ENCODE measurements at places on chromosomes 5 and 9.
A peak's percentile ranks its signal among the peaks of the same experiment; 100 is the strongest.

DNA sequence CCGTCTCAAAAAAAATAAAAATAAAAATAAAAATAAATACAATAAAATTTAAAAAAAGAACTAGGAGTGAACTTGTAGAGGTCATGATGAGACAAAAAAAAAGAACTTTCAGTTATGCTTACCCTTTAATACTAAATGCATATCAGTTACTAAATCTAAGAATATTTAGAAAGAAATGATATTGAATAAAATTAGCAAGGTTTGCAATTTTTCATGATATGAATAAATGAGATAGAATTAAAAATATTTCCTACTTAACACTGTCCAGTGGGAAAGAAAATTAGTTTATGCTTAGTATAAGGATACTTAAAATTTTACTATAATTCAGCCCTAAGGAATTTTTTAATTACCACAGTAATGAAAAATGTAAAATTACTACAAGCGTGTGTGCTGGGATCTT, 132.4 kb downstream of the TLE1 start:
- H3K4me1 ChIP-seq: peaks cover 19% of the 10 kb centered on the region
- DNase-seq: no peak
- H3K27ac ChIP-seq: no peak overlapping the region

DNA sequence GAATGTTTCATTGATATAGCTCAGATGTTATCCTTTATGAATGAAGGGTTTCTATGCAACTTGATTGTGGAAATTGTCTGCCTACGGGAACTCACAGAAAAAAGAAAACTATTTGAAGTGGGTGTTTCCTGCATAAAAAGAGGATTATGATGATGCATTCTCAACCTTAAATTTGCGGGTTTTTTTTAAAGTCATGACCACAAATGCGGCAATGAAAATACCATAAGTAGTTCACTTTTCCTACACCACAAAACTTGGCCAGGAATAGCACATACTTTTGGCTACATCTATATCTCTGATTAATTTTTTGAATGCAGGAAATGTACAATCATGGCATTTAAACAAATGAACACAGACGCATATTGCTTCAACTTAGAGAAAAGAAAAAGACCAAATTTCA, 754.7 kb downstream of the DTWD2 start:
- H3K4me1 ChIP-seq: no peaks in the 10 kb centered on the region
- H3K27ac ChIP-seq: no peak overlapping the region
- H3K36me3 ChIP-seq: no peaks in the 10 kb centered on the region

- no peak for DNase-seq
- no peak overlapping the region for H3K27ac ChIP-seq
- peaks cover 8% of the 10 kb centered on the region for H3K36me3 ChIP-seq
- H3K27me3 ChIP-seq: no peaks in the 10 kb centered on the region
- H3K4me3 ChIP-seq: no peak overlapping the region
Observed at GRCh38 chr5:82313016-82313415, 34.9 kb upstream of the RPS23 start.

- no peak overlapping the region for H3K4me3 ChIP-seq
- no peak for DNase-seq
- H3K36me3 ChIP-seq: peaks cover 5% of the 10 kb centered on the region
Observed at GRCh38 chr9:136079916-136080246, 15.2 kb downstream of the NACC2 start.

- no peaks in the 10 kb centered on the region for H3K36me3 ChIP-seq
- H3K27me3 ChIP-seq: no peaks in the 10 kb centered on the region
- H3K4me3 ChIP-seq: no peak overlapping the region
- no peak for DNase-seq
- no peak overlapping the region for H3K27ac ChIP-seq
Observed at GRCh38 chr9:109624896-109625295, 126.8 kb upstream of the PTPN3 start.

DNA sequence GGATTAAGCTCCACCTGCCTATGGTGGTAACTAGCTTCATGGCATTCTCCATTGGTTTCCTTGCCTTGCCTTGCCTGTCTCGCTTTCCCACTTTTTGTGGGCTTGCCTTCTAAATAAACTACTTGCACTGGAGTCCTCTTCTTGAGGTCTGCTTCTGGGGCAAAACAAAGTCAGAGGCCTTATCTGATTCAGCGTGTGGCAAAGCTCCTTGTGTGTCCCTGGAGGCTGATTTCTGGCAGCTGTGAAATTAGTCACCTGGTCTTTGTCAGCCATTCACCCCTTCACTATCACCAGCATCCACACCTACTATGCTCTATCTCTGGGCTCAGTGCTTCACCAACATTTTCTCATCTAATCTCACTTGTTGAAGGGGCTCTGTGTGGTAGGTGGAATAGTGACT, 176.2 kb downstream of the SEC61B start:
- H3K36me3 ChIP-seq: no peaks in the 10 kb centered on the region
- no peaks in the 10 kb centered on the region for H3K27me3 ChIP-seq
- no peaks in the 10 kb centered on the region for H3K4me1 ChIP-seq
- H3K4me3 ChIP-seq: no peak overlapping the region
- H3K27ac ChIP-seq: no peak overlapping the region

- no peaks in the 10 kb centered on the region for H3K27me3 ChIP-seq
- H3K4me3 ChIP-seq: no peak overlapping the region
- H3K27ac ChIP-seq: no peak overlapping the region
- H3K4me1 ChIP-seq: no peaks in the 10 kb centered on the region
- DNase-seq: no peak
Observed at GRCh38 chr5:138705567-138705966, 47.7 kb upstream of the CTNNA1 start.

GRCh38 chr5:57577432-57578175, 95.0 kb upstream of the ACTBL2 start:
- H3K27me3 ChIP-seq: no peaks in the 10 kb centered on the region
- no peak for DNase-seq
- H3K27ac ChIP-seq: no peak overlapping the region

DNA sequence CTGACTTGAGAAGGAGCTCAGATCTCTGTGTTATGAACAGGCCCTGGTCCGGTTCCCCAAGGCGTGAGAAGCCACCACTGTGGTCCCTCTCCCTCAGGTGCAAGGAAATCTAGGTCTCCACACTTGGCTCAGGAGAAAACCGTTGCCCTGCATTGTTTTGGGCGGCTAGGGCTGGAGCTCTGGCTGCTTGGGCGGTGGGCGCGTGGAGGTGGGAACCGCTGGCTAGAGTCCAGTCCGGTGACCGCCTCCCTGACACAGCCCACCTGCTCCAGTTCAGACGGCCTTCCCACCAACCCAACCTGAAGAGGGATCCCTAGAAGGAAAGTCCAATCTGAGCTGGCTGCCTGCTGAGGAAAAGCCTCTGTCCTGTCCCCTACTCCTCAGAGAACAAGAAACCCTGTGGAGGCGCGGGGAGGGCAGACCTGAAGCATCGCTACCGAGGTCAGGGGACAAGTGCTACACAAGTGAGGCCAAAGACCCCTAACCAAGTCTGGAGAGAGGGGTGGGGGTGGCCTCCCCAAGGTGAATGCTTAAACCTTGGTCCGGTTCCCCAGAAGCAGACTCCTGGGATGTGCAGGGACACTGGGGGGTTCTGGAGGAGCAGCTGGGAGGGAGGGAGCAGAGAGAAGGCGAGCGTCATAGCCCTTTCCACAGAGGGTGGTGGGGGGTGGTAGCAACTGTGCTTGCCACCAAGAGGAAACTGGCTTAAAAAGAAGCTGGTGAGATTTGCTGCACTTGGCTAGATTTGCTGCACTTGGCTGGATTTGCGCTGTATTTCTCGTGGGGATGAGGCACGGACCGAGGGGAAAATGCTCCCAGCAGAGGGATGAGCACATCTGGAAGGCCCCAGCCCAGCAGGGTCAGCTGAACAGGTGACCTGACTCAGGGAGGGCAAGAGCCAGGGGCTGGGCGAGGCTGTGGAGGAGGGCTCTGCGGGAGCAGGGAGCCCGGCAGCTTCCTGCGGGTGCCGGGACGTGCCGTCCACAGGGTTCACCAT, 65.2 kb downstream of the RAPGEF1 start:
- peak overlapping the region; percentile 91 for H3K27ac ChIP-seq
- no peaks in the 10 kb centered on the region for H3K36me3 ChIP-seq
- DNase-seq: no peak
